ENCODE measurements at places on chromosomes 2 and 18.

GRCh38 chr2:177295484-177295883 lies 31.0 kb upstream of the NFE2L2 start:
- peak; percentile 89 for DNase-seq

DNA sequence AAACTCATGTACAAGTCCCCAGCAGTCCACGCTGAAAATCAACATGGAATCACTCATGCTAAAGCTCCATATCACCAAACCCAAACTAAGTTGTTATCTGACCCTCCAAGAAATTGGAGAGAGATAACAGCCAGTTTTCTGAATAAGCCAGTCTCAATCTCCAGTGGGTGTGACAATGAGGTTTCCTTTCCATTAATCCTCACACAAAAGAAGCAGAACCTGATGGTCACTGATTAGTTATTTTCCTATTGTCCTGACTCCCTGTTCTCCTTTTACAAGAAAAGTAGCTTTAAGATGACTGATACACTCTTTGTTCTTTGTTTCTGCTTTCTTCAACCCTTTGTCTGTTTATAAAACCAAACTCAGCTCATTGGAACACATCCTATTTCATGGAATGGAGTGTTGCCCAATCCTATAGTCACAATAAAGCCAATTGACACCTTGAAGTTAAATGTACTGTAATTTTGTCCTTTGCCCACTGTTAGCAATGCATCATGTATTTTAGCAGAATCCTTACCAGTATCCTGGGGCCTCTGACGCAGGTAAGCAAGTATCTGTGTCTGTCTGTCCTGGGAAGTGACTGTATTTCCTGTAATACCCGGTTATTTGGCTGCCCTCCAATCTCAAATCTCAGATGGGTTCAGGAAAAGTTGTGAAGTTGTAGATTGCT lies 30.6 kb upstream of the SH3RF3 start:
- peak; percentile 19 for DNase-seq

- no peak for DNase-seq
Observed at GRCh38 chr2:2466534-2466933, 135.5 kb upstream of the MYT1L start.

DNA sequence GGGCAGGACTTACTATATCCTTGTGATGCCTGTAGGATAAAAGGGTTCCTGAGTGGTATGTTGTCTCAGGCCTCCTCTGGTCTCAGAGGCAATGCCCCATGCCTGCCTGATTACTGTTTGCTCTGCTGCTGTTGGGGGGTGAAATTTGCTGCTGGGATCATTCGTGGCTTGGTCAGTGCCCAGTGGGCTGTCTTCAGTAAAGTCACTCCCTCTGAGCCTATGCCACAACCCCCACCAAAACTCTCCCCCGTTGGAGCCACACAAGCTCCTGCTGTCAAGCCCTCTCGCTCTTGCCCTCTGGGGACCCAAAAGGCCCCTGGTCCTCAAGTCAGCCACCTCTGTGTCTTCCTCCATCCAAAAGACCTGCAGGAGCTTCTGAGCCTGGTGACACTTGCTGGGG lies 38.6 kb upstream of the TGIF1 start:
- no peak for DNase-seq

GRCh38 chr18:30595942-30596341 lies 446.6 kb downstream of the DSC3 start:
- DNase-seq: no peak
